ENCODE measurements at places on chromosomes 7 and 10.

GRCh38 chr10:129191797-129192196 lies 275.2 kb upstream of the MGMT start:
- no peak for DNase-seq

DNA sequence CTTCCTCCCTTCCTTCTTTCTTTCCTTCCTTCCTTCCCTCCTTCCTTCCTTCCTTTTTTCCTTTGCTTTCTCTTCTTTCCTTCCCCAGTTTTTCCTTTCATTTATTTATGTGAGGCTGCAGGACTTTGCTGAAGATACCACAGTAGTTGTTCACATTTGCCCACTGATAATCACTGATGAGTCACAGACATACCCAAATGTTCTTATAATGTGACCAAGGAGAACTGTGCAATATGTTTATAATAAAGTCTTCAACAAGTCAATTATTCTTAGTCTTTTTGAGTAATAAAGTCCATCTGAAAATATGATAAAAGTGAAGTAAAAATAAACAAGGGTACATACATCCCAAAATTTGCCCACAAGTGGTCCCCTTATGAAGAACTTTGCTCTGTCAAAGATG lies 159.7 kb downstream of the GNAI1 start:
- no peak for DNase-seq

GRCh38 chr10:6269953-6270867 lies 67.5 kb downstream of the PFKFB3 start:
- peak; percentile 84 for DNase-seq

- no peak for DNase-seq
These were observed 26.8 kb downstream of the TRDMT1 start for GRCh38 chr10:17174626-17175025.

GRCh38 chr7:55252386-55252785 lies 112.8 kb upstream of the LANCL2 start:
- no peak for DNase-seq

DNA sequence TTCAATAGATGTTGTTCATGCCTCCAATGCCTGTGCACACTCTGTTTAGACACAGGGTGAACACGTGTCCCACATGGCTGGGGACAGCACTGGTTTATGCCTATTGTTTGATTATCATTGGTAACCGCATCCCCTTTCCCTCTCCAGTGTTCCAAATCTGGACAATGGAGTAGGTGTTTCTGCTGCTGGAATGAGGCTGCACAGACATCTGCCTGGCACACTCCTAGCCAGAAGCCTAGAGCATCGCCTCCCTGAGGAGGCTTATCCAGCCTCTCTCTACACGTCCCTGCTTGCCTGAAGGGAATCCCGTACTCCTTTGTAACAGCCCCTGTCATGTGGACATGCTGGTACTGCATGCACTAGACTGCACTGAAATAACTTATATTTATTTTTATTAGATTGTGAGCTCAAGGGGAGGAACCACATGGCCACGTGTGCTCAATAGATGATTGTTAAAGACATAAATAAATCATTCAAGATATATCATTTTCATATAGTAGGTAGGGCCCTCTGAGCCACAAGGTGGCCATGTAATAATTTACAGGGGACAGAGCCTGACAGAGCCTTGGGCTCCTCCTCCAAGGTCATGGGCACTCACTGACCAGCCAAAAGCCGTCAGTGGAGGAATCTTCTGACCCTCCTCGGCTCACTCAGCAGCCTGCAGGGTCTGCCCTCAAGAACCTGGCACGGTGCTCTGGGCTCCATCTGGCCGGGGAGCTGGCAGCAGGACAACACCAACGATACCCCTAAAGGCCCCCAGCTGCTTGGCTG lies 310.9 kb upstream of the ZNF32 start:
- no peak for DNase-seq

GRCh38 chr7:119556436-119556835 lies 716.5 kb upstream of the KCND2 start:
- no peak for DNase-seq

DNA sequence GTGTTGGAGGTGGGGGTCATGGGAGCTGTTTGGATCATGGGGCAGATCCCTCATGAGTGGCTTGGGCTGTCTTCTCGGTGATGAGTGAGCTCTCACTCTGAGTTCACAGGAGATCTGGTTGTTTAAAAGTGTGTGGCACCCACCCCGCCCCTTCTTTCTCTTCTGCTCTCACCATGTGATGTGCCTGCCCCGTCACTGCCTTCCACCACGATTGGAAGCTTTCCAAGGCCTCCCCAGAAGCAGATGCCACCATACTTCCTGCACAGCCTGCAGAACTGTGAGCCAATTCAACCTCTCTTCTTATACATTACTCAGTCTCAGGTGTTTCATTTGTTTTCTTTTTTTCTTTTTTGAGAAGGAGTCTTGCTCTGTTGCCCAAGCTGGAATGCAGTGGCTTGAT lies 170.0 kb downstream of the PTPN20 start:
- no peak for DNase-seq

DNA sequence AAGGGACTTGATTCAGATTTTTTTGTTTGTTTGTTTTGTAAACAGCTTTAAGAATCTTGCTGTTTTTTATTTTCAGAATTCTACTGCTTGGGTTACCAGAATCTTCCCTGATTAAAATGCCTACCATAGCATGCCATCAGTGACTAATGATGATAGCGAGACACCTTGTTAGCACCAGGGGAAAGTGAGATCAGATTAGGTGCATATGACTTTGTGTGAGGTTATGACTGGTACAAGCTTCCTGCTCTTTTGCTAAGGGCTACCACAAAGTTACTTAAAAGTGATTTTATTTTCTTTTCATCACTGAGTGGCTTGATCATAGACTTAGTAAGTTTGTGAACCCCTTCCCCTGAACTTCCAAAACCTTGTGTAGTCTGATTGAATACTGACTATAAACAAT lies 93.5 kb downstream of the SND1 start:
- no peak for DNase-seq

GRCh38 chr10:97475936-97476594 lies 22.2 kb downstream of the MMS19 start:
- DNase-seq = no peak

DNA sequence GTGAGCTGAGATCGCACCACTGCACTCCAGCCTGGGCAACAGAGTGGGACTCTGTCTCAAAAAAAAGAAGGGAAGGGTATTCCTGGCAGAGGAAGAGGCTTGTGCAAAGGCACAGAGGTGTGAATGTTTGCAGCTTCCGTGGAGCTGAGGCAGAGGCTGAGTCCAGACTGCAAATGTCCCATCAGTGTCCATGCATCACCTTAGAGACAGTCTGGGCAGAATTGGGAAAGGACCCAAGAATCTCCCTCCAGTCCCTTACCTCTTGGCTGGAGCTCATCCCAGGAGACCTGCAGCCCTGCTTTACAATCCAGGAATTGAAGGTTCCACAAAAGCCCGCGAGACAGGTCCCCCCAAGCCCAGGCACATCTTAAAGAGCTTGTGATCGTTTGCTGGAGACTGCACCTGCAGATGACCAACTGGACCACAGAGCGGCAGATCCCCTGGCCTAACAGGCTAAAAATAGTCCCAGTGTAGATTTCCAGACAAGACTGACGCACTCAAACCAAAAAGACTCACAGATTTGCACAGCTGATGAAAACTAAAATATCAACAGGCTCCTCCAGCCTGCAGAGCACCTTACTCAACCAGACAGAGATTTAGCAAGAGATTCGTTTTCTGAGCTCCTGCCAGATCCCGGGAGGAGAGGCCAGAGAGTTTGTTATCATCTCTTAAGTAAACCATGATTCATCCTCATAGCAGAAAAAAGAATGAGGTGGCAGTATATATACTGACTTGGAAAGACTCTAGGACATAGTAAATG lies 22.9 kb upstream of the NANOS1 start:
- peak; percentile 95 for DNase-seq

DNA sequence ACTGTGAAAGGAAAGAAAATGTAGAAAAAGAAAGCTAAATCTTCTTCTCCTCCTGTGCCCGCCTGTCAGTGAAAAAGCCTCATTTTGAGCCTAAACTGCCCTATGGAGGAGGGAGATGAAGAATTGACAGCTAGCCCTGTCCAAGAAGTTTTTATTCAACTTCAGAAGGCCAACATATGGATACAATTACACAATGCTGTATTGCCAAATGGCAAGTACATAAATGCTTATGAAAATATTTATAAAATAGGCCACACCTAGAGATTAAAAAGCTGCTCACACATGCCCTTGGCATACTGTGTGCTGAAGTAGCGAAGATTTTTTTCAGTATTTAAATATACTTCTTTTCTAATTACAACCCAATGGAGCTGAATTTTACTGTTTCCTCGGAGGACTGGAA lies 65.1 kb upstream of the NEBL start:
- no peak for DNase-seq

DNA sequence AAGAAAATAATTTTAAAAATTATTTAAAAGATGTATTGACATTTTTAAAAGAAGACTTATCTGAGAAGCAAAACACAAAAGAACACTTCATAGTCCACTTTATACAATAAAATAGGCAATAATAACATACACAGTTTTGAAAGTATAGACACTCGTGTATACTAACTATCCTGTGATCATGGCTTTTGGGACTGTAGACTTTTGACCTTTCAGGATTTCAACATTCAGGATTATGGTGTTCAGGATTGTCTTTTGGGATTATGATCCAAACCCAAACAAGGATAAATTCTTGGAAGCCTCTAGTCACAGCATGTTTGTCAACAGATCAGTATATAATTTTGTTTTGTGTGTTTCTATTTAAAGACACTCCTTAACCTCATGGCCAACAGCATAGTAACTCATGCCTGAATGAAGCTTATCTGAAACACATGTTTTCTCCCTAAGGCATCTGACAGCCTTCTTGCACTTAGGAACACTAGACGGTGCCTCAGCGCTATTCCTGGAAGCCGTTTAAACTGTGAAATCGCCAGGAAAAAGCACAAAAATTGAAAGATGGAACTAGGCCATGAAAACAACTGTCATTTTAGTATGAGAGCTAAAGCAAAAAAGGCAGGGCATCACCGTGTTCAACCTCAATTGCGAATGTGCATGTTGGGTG lies 29.9 kb downstream of the GSAP start:
- no peak for DNase-seq

GRCh38 chr7:102288285-102288930 lies 1.7 kb downstream of the SH2B2 start:
- DNase-seq = no peak

GRCh38 chr10:50619166-50619565 lies 4.6 kb downstream of the SGMS1 start:
- DNase-seq = no peak

GRCh38 chr10:10860455-10860976 lies 157.2 kb upstream of the CELF2 start:
- DNase-seq = no peak

DNA sequence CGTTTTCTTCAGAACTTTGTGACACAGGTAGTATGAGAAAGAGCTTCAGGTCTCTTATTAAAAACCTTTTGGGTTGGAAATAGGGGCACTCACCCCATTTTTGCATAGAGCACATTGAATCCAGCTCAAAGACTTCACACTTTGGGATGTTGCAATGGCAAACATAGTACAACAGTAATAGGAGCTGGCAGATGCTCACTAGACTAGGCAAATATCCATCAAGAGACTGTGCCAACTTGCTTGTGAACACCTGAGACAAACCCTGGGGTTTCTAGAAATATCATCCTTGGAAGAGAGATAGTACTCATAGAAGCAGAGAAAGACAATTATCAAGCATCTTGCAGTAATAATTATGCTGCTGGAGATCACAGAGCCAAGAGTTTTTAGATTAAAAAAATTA lies 280.0 kb downstream of the CACNA2D1 start:
- no peak for DNase-seq

DNA sequence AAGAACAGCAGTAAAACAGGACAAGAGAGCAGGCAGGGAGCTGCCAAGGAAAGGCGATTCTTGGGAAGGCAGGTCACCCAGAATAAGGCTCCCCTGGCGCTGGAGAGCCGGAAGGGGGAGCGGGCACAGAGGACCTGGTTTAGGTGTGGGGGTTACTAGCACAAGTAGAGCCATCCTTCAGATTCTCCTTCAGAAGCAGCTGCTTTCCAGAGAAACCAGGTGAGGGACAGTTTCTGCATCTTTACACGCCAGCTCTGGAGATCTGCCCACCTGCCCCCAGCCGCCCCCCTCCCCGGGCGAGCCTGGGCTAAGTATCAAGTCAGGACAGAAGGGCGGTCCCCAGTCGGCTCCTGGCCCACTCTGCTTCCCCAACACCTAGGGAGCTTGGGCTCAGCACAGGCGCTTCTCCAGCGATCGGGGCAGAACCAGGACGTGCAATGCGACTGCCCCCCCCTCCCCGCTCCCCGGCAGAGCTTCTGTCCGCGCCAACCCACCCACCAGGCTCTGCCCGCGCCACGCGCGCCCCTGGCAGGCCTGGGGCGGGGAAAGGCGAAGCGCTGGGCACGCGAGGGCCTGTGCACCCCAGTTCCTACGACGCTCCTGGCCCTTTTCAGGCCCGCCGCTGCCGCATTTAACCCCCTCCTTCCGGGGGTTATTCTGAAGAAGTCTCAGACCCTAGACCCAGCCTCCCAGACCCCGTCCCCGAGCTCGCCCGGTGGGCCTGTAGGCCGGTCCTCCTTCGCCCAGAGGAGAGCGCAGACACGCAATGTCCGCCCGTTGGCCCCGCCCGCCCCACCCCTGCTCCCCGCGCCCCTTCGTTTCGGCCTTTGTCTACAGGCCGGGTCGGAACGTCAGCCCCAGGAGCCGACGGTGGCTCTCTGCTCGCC lies 4.4 kb upstream of the EN2 start:
- no peak for DNase-seq

DNA sequence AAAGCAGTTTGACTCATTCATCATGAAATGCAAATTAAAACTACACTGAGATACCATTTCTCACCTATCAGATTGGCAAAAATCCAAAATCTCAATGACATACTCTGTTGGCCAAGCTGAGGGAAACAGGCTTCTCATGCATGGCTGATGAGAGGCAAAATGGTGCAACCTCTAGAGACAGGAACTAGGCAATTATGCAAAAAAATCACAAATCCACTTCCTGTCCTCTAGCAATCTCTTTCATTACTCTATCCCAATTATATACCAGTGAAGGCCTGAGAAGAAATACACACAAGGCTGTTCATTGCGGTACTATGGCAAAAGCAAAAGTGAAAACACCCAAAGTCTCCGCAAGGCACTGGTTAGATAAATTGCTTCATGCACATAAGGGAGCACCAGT lies 25.9 kb upstream of the PTPRN2 start:
- DNase-seq = no peak

All from HT1080 (cell line).